ENCODE measurements at places on chromosomes 5 and 9. TPM values are rescaled to one million over a fixed set of nuclear protein-coding genes. Genes with fewer than 3 reads are reported as not detected.
A peak's percentile ranks its signal among the peaks of the same experiment; 100 is the strongest.

ACO1 gene
- 21.8 TPM for total RNA-seq

ZNF474 gene
- not detected for total RNA-seq

DNA sequence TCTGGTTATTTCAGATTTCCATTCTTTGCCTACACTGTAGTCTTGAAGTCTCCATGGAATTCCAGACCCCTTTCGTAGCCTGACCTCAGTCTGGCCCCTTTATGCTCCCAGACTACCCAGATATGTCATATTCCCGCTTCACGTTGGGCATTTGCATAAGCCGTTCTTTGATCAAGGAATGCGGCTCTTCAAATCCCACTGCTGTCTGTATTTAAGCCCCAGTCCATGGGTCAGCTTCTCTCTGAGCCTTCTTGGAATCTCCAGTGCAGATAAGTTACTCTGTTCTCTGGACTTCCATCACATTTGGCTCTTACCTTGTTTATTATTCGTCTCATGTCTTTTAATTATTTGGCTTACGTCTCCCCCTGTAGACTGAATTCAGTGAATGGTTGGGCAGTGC, 97.4 kb downstream of the PARP8 start:
- no peak for DNase-seq

DNA sequence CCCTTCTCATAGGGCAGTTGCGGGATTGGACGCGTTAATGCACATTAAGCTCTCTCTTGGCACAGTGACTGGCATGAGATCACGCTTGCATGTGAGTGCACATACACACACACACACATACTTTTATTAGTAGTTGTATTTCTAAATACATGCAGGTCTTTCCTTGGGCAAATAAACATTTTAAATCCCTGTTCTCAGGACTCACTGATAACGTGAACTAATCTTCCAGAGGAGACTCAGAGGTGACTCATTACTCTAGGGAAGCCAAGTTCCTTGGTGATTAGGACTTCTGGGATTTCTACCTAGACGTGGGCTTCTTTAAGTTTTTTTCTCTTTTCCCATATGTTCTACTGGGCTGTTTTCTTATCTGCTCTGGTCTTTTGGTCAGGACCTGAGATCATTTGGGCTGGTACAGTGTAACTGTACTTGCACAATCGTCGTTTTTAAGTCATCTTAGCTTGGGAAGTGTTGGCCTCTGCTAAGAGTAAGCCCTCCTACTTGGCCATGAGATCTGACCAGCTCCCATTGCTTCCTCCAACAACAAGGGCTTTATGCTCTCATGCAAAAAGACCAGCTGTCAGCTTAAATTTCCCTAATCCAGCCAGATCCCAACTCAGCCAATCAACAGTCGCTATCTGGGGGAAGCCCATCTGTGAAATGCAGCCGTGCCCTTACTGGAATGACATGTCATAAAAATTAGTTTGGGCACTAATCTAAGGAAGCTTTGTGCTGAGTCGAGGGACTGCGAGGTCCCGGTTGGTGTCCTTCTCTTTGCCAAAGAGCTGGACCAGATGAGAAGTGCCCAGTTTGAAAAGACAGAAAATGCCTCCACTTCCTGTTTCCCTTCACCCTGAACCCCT, 176.4 kb upstream of the ANKRD55 start:
- DNase-seq: no peak

ENTPD2 gene
- total RNA-seq: not detected

ESM1 gene
- 157 TPM for total RNA-seq

DMRT2 gene
- not detected for total RNA-seq

SLC25A25 gene
- total RNA-seq: 78.2 TPM

DNA sequence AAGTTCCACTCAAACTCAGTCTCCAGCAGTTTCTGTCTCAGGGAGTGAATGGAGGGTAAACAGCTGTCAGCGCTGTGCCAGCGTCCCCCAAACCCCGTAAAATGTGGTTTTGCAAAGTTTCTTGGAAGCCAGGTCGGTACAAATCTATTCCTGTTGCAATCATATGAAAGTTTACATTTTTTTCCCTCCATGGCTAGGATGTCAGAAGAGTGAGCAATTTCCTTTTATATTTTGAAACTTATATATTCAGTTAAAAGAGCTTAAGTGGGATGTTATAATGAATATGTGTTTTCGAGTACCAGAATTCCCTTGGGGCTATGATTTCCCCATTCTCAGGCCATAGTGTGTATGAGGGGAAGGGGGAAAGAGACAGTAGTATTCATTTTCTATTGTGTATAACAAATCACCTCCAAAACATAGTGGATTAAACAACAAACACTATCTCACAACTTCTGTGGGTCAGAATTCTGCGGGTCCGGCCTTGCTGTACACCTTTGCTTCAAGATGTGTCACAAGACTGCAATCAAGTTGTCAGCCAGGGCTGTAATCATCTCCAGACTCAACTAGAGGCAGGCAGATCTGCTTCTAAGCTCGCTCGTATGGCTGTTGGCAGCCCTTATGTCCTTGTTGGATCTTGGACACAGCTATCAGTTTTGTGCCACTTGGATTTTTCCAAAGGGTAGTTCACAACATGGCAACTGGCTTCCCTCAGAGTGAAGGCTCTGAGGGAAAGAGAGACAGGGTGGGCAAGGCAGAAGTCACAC, 107.4 kb downstream of the SNX18 start:
- DNase-seq: no peak

DNA sequence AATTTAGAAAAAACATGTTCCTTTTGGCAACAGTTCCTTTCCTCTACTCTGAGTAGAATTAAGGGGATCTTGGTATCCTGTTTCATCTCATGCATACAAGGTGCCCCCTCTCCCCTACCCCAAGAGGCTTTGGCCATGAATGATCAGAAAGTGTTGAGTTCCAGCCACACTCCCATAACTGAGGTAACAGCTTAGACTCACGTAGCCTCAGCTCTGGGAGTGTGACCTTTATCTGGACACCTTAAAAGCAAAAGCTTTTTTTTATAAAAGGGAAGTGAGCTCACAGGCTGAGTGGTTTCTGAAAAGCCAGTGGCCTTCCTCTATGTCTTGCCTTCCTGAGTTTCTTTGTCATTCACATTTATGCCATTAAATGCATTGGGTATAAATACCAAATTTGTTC, 900 bp upstream of the HAVCR2 start:
- DNase-seq: no peak

- peak; percentile 2 for DNase-seq
Observed at GRCh38 chr9:69985971-69986370, 57.7 kb upstream of the MAMDC2 start.

DNA sequence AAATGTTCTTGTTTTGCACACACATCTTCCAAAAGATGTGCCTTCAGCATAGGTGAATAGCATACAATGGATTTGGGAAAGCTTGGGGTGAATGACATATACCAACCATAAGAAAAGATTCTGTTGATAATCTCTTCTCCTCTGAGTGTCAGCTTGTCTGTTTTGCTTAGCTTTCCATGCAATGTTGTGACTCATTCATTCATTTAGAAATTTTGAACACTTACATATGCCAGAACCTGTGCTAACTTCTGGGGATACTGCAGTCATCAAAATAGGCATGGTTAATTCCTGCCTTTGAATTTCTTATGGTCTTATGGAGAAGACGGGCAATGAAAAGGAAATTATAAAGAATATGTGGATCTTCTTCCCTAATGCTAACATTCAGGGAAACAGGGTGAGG, 14.1 kb downstream of the ADRB2 start:
- no peak for DNase-seq

CCL27 gene
- not detected for total RNA-seq

DNA sequence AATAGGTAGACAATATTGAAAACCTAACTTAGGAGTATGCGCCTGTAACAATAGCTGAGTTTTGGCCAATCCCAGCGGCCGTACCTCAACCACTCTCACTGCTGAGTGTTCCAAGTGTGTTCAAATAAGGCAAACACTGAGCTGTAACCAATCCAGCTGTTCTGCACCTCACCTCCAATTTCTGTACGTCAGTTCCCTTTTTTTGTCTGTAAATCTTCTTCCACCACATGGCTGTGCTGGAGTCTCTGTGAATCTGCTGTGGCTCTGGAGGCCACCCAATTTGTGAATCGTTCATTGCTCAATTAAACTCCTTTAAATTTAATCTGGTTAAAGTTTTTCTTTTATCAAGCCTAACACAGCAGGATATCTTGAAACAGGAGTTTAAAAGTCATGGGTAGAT, 116.3 kb downstream of the SLC28A3 start:
- DNase-seq: no peak

GRCh38 chr5:95317085-95317484, 32.2 kb upstream of the MCTP1 start:
- DNase-seq: no peak

DNA sequence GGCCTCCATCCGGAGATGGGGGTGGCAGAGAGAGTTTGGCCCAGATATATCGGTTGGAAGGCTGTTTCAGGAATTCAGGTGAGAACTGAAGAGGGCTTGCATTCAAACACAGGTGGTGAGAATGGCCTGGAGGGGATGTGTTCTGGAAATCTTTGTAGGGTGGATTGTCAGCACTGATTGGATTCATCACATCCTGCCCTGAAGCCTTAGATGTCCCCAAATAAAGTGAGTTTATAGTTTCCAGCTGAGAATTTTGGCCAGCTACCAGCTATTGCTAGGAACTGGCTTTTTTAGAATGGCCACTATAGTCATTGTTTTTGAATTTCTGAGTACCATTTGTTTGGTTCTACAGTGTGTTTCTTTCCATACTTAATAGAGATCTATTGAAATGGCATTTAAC, 46.1 kb upstream of the ANKH start:
- peak; percentile 61 for DNase-seq

URM1 gene
- 46.4 TPM for total RNA-seq

CEP72 gene
- 0.99 TPM for total RNA-seq

DNA sequence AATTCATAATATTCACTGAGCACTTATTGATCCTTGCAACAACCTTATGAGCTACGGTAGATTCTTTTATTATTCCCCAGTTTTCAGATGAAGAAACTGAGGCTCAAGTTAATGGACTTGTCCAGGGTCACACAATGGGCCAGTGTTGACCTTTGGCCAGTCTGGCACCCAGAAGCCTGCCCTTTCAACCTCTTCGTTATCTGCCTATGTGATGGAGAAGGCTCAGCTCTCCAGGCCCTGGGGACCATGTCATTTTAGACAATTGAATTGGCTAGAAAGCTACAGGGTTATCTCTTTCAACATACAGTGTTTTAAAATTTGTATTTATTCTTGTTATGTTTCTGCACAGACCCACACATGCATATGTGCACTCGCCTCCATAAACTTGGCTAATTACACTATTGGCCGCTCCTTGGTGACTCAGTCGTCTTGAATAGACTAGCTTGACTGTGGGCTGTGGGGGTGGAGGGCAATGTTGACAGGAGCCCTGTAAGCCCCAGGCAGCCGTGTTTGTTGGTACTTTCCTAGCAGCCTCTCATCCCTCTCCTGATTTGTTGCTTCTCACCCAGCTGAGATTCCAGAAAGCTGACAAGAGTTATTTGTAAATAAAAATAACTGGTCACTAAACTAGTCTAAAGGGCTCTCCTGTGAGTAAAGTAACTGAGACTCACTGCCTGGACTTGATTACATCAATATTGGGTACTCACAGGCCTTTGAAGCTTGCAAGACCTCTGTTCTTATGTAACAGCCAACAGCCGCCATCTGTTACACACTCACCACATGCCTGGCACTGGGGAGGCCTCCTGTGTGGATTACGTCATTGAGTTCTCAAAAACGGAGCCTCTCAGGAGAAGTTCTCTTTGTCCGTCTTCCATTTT, 8.5 kb upstream of the ANGPTL2 start:
- DNase-seq: no peak

DNA sequence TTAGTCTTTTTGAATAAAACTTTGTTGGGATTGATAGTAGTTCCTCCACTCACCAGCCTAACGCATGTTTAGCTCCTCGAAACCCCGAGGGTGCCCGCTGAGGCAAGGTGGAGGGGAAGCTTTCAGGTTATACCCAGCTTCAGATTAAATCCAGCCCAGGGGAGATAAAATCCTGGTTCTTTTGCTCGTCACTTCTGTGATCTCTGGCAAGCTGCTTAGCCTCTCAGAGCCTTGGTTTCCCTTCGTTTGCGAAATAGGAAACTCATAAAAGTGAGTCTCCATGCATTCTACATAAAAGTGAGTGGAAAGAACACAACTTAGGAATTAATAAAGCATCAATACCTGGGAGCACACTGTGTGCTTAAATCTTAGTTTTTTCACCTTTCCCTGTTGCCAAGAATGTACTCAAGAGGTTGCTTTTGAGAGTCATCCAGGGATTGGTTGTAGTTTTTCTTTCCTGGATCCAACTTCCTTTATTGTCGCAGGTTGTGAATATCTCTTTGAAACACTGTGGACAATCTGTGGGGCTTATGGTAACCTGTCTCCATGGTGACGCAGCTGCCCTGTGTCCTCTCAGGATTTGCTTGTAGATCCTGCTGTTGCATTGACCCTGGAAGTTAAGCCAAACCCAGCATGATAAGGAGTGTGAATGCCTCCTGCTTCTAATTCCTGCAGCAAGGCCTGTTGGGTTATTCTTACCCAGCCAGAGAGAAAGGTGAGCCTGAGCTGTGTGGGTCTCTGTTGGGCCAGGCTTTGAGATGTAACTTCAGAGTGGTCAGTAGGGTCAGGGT, 2.0 kb downstream of the GALNT12 start:
- DNase-seq: no peak

DNA sequence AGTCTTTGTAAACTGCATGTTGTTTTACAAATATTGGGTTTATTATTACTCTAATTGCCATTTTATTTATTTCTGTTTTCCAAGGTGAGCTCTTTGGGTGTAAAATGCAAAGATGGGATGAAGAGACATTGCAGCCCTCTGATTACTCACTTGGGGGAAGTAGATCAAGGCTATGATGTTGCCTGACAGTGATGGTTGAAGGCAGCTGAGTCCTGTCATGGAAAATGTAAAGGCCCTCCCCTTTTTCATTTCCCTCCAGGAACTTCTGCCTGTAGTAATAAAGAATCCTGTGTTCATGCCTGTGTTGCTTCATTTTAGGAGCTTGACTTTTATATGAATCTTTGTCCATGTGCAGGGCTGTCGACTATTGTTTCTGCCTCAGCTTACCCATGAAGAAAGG, 605.4 kb upstream of the CLINT1 start:
- no peak for DNase-seq

GRCh38 chr9:114898741-114899140, 31.6 kb downstream of the TNFSF8 start:
- peak; percentile 92 for DNase-seq

DNA sequence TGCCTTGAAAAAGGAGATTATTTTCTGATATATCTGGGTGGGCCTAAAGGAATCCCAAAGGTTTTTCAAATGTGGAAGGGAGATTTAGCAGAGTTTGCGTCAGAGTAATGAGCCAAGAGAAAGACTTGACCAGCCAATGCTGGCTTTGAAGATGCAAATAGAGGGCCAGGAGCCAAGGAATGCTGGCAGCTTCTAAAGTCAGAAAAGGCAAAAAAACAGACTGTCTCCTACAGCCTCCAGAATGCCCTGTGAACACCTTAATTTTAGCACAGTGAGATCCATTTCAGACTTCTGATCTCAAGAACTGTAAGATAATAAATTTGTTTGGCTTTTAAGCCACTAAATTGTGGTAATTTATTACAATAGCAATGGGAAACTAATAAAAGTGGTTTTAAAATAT, 122.6 kb upstream of the FREM1 start:
- no peak for DNase-seq

Data from lung microvascular endothelial cell (primary cell).